ENCODE measurements at places on chromosomes 2 and 18.

GRCh38 chr2:37388074-37388473, 43.6 kb downstream of the QPCT start:
- no peak for DNase-seq

DNA sequence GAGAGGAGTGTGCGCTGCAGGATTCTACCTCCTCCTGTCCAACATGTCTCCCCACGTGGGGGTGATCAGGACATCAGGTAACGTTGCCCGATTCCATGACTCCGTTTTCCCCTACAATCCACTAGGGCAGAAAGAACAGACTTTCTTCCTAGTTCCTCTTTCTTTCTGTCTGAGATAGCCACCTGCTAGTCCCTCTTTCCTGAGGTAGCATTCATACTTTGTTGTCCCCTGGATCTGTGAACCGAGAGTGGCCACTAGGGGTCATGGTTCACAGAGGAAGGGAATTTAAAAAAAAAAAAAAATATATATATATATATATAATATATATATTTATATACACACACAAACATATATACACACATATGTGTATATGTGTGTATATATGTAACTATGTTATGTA, 210.0 kb upstream of the ZNF521 start:
- no peak for DNase-seq

- no peak for DNase-seq
Observed at GRCh38 chr2:27097341-27097740, 10.8 kb downstream of the KHK start.

- no peak for DNase-seq
Observed at GRCh38 chr18:36326771-36327170, 29.3 kb downstream of the FHOD3 start.

- DNase-seq = no peak
Observed at GRCh38 chr2:121211251-121211650, 73.8 kb downstream of the TFCP2L1 start.

Data from stimulated activated CD4-positive, alpha-beta T cell treated with anti-CD3 and anti-CD28 coated beads, Interleukin-15, amount 100 ng/mL, for 1 hour (primary cell).